ENCODE measurements at places on chromosomes 1 and 21.

DNA sequence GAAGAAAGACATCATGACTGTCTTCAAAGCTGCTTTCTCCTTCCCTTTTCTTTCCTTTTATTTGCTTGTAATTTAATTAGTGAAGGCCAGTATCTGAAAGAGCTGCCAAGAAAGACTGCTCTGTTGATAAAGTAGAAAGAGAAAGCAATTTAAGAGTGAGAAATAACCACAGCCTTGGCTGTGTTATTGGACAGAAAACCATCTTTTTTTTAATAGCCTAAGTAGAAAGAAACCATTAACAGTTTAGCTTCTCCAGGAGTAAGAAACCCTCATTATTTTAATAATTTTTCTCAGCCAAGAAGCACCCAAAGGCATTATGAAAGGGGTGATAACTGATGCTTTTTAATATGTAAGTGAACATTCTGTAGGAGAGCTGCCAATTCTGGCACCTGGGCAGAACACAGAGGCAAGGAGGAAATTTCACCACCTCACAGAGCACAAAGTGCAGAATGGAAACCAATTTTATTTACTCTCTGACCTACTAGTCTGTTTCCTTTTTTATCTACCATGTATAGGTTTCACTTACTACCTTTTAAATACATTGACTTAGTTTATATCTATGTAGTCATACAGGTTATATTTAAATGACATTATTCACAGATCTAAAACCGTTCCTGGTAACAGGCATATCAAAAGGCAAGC is 703.2 kb downstream of the MRPL39 start:
- DNase-seq = no peak

DNA sequence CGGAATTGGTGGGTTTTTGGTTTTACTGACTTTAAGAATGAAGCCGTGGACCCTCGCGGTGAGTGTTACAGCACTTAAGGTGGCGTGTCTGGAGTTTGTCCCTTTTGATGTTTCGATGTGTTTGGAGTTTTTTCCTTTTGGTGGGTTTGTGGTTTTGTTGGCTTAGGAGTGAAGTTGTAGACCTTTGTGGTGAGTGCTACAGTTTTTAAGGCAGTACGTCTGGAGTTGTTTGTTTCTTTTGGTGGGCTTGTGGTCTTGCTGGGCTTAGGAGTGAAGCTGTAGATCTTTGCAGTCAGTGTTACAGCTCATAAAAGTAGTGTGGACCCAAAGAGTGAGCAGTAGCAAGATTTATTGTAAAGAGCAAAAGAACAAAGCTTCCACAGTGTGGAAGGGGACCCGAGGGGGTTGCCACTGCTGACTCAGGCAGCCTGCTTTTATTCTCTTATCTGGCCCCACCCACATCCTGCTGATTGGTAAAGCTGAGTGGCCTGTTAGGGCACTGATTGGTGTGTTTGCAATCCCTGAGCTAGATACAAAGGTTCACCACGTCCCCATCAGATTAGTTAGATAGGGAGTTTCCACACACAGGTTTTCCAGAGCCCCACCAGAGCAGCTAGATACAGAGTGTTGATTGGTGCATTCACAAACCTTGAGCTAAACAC is 20.9 kb downstream of the HENMT1 start:
- no peak for DNase-seq

DNA sequence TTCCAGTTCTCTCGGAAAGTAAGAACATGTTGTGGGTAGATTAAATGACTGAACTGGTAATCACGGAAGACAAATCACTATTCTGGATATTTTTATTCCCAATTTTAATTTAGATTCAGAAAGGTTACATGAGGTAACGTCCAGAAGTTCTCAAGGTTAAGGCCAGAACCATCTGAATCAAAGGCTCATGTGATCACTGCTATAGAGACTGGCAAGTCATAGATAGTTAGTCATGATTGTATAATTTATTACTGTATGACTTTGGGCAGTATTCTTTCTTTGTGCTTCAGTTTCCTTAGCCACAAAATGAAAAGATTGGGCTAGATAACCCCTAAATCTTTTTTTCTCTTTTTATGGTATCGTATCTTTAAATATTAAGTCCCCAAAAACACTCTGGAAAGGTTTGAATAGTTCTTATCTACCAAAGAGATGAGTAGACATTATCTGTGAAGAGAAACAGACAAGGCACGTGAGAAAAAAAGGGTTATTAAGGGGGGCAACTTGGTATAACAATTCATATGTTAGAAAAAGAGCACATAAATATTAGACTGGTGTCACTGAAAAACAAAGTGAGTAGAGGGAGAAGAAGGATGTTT is 241.0 kb downstream of the PTPRC start:
- no peak for DNase-seq

DNA sequence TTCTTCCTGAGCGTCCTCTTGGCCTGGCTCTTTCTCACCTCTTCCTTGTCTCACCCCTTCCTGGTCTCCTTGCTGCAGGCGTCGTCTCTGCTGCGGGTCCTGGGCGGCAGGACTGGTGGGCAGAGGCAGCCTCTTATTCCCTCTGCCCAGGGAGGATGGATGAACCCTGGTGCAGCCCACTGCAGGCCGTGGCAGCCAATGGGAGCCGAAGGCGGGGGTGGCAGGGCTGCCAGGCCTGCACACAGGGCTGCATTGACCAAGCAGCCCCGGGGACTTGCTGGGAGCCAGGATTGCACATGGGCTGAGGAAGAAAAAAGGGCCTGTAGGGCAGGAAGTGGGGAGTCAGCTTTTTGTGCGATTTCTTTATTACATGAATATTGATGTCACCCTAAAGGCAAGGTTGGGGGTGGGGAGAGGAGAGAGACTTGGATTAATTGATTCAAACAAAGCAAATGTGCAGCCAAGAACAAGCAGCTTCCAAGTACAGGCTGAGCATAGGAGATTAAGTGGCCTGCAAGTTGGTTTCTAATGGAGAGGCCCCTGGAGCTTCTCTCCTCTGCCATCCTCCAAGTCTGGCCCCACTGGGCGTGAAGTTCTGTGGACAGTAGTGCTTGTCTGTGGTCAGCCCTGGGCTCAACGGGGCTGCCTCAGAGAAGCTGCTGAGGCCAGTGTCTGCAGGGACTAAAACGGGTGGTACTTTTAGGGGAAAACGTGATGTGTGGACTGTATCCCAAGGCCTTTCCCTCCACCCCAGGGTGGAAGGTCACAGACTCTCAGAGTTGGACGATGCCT is at the start of gene S100B:
Gene S100B, minus strand, starts transcription at position 108 of the 792 bp plus-strand sequence. CDS start 2,667 bp downstream, outside the sequence.
- no peak for DNase-seq

DNA sequence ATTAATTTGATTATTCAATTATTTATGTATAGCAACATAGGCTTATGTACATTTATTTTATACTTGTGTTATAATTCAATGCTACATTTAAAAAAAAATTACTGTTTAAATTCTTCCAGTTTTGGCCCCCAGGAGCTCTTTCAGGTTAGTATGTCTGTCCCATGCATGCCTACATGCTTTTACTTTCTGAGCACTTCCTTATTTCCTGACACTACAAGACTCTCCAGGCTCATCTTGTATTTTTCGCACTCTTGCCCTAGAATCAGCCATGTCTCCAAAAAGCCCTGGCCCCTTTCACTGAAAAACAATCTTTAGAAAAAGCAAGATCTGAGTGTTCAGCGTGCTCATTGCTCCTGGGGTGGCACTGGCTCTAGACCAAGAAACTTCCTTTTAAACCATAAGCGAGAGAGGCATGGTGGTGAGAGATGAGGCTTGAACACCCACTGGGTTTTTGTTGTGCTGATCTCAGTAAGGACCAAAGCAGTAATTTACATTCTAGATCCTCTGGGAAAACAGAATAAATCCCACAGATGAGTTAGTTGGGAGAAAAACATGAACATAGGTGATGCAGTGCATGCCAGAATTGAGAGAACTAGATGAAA is 95.0 kb downstream of the SLC30A10 start:
- no peak for DNase-seq

DNA sequence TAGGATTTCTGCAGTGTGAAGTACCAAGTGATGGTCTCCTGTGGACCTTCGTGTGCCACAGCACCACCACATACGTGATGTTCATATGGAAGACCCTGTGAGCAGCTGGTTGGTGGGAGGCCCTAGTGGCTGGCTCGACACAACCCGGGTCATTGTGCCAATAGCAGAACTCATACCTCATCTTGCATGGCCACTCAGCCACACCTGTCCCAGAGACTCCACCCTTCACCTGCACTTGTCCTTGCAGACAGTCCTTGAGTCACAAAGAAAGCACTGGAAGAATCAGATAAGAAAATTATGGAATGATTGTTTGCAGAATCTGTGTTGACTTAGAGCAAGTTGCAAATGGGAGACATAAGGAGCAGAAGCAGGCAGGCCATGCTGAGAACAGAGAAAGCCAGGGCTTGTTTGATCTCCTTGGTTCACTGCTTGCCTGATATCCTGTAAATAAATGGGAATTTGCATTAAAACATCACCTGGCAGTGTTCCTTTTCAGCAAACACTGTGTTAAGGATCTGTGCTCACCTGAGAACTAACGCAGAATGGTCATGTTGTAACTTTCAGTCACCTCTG is 307.7 kb downstream of the SIPA1L2 start:
- no peak for DNase-seq

DNA sequence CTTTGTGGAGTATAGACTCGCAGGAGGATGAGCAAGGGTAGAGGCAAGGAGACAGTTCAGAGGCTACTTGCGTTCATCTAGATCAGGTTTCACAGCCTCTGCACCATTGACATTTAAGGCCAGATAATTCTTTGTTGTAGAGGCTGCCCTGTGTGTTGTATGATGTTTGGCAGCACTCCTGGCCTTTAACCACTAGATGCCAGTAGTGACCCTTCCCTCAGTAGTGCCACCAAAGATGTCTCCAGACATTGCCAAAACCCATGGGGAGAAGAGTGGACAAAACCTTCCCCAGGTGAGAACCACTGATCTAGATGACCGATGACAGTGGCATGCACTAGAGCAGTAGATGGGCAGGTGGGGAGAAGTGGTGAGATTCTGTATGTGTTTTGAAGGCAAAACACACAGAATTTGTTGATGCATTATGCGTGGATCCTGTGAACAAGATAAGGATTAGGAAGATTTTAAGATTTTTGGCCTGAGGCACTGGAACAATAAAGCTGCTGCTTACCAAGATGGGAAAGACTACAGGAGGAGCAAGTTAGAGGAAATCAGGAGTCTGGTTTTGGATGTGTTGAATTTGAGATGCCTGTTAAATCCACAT is 9.9 kb upstream of the COG2 start:
- peak; percentile 20 for DNase-seq

- no peak for DNase-seq
Measured at GRCh38 chr1:11229203-11229602, 33.1 kb downstream of the MTOR start.

DNA sequence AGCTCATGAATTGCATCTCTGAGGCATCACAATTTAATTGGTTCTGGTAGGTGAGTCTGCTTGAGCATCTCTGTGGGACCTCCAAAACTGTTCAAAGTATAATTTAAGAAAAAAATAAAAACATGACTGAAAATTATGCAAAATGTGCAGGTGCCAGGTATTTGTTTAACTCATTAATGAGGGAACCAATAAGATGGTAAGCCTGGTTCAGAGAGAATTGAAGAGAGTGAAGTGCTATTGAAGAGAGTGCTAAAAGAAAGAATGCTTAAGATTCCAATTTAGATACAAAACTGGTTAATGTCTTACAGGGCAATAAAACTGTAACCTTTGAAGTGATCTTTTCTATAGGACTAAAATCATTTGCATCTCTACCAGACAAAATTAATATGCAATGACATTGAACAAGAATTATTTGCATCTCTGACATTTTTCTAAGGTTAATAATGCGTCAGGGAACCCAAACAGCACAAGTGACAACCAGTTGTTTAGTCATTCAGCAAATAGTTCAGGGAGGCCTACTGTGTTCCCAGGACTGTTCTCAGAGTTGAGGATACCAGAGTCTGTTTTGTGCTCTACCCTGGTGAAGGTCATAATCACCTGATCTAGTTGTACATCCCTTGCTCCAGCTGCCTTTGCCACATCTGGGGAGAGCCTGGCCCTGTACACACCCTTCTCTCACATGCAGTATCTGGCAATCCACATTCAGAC is 183.5 kb downstream of the PATJ start:
- no peak for DNase-seq

DNA sequence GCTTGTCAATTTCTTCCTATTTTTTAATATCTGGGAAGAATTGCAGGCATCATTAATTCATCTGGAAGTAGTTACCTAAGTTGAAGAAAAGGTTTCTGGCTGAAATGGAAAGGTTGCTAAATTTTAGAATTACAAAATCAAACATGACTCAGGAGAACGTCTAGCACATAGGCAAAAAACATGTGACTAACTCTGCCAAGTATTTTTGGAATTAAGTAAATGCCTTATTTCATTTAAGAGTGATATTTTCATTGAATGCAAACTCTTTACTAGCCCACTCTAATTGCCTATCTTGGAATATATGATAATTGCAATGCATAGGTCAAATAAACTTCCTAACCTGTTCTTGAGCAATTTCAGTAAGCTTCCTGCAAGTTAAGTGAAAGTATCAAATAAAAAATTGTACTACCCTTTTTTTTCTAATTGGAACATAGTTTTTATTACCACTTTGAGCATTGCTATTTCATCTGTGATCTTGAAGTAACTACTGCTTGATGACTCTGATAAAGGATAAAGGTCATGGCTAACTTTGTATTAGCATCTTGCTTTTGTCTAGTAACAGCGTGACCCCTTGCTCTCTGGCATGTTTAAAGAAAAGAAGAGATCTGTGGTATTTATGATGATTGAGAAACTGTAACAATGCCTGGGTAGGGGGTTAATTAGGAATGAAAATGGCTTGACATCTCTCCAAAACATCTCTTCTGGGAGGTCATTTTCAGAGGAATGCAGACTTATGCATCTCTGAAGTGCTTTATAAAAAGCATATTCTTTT is 208.3 kb upstream of the NCAM2 start:
- no peak for DNase-seq

DNA sequence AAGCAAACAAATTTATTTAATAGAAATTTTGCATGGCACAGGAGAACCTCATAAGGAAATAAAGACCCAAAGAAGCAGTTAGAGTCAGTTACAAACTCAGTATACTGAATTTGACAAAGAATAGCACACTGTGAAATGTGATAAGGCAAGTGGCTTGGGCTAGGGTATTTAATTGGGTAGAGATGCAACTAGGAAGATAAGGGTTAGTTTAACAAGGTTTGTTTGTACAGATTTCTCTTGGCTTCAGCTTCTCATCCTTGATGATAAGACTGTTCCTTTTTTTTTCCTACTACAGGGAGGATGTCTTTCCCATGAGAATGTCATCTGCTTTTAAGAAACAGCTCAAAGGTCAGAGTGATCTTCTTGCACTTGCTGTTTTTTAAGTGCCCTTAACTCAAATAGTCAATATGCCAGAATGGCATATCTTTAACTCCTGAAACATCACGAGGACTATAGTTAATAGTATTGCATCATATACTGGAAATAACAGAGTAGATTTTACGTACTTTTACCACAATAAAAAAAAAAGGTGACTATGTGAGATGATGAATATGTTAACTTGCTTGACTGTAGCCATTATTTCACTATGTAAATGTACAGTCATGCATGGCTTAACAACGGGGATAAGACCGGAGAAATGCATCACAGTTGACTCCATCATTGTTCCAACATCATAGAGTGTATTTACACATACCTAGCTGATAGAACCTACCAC is 9.2 kb upstream of the TRAF3IP3 start:
- DNase-seq = no peak

- peak; percentile 45 for DNase-seq
Measured at GRCh38 chr1:212561501-212561931, 47.0 kb upstream of the ATF3 start.

All from AG10803 (cell line).